ENCODE measurements at places on chromosomes 7 and 10.
A peak's percentile ranks its signal among the peaks of the same experiment; 100 is the strongest.

DNA sequence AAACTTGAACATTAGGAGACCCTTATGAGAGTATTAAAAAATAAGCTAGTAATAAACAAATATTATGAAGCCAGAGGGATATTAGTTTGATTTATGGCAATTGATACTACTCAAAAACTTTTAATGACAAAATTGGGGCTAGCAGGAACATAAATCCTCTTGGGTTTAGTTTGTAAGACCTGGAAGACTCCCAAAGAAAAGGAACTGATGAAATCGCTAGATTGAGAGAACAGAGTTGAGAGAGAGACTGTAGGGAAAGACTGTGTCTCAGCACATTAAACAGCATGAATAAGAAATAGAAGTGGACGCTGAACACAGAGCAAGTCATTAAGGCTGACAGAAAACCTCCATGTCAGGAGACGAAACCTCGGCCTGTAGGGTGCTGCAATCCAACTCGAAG, 56.4 kb downstream of the ICA1 start:
- no peak for DNase-seq

- DNase-seq = no peak
Observed at GRCh38 chr10:98368644-98369043, 46.3 kb downstream of the PYROXD2 start.

GRCh38 chr7:158587162-158588084, at the start of gene PTPRN2:
PTPRN2 (minus strand) TSS chr7:158587823.
- DNase-seq = peak; percentile 33

GRCh38 chr10:131779661-131780394, 121.0 kb upstream of the PPP2R2D start:
- DNase-seq = no peak

DNA sequence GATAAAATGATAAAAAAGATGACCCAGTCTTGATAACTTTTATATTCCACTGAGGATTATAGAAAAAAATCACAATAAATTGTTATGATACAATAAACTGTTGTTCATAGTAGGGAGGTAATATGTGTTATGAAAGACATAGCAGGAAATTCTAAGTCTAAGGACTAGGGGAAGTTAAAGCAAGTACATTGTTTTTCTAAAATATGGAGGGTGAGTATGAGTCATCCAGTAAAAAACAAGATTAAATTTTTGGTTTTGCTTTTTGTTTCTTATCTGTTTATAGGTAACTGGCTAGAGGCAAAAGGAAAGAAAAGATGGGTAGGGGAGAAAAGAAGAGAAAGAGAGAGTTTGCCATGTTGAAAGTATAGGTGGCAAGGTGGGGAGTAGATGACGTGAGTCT, 188.4 kb downstream of the POLR1F start:
- no peak for DNase-seq

- DNase-seq = no peak
Observed at GRCh38 chr10:114662646-114663217, 4.7 kb upstream of the ABLIM1 start.

DNA sequence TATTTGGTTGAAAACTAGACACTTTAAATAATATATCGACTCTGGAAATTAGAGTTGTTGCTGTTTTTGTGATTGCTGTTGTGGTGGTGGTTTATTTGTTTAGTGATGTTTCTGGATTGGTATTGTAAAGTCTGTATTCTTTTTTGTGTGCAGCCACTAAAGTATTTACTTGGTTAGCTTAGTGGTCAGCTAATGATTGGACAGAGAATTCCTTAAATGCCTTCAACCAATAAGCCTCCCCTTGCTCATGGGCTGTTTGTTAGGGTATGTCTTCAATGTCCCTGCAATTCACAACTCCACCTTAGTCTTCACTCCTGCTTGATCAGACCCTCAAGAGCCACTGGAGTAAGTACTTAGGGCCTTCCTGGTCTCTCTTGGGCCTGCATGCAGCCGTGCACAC, 71.0 kb downstream of the PAXIP1 start:
- no peak for DNase-seq

GRCh38 chr10:26449726-26450125, 11.6 kb downstream of the APBB1IP start:
- DNase-seq = no peak

GRCh38 chr7:116259871-116260440, 49.6 kb downstream of the TES start:
- DNase-seq = no peak

DNA sequence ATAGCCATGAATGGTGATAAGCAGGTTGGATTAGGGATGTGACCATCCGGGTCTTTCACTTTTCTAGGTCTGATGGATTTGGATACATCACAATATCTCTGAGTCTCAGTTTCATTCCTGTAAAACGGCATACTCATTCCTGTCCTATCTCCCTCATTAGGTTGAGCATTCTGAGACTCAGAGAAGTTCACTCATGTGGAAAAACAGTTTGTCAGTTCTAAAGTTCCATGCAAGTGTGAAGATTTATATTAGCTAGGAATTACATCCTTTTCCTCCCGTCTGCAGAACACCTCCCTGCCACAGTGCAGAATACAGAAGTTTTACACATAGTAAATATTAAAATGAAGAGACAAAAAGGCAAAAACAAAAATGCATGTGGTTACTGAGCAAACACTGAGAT, 94.2 kb upstream of the SLC25A13 start:
- no peak for DNase-seq

DNA sequence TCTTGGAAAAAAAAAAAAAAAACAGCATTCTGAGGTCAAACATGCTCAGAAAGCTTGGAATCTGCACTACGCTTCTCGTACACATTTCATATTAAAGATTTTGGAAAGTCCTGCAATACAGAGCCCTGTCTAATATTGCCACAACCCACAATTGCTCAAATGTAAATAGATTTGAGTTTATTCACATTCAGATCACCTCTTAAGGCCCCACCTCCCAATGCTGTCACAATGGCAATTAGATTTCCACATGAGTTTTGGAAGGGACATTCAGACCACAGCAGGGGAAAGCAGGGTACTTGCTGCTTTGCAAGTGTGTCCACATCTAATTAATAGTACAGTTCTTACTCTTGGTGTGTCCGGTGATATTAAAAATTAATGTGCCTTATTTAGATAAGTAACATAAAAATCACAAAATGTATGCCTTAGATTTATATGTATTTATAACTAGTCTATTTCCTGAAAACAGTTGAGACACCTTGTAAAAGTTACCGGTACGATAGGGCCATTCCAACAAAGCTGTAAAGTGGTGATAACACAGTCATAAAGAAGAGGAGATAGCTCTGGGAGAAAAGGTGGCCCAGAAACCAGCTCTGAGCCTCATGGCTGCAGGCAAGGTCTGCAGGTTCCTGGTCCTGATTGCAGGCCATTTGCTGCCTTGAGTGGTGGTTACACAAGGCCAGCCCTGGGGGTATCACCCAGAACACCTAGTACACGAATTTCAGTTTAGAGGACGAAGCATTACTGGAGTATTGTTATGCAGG, 27.9 kb downstream of the EGFR start:
- DNase-seq = no peak

- DNase-seq = no peak
Observed at GRCh38 chr10:81309041-81309552, 565.9 kb upstream of the NRG3 start.

DNA sequence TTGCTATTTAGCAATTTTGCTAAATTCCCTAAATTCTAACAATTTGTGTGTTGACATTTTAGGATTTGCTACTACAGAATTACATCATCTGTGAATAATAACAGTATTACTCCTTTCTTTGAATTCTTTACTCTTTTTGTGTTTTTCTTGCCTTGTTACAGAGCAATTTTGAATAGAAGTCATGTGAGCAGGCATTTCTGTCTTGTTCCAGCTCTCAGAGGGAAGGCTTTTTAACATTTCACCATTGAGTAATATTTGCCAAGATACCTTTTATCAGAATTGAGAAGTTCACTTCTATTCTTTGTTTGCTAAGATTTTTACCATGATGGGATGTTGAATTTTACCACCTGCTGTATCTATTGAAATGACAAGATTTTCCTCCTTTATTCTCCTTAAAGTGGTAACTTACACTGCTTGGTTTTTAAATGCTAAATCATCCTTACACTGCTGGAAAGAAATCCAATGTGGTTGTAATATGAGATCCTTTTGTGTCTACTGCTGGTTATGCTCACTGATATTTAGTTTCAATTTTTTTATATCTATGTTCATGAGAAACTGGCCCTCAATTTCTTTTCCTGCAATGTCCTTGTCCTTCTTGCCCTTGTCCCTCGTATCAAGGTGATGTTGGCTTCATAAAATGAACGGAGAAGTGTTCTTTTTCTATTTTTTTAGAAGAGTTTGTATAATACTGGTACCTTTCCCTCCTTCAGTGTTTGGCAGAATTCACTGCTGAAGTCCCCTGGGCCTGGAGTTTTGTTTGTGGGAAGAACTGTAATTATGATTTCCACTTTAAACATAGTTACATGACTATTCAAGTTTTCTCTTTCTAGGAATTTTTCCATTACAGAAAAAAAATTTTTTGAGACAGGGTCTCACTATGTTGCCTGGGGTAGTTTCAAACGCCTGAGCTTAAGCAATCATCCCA, 50.3 kb upstream of the ATP6V0A4 start:
- DNase-seq = no peak

DNA sequence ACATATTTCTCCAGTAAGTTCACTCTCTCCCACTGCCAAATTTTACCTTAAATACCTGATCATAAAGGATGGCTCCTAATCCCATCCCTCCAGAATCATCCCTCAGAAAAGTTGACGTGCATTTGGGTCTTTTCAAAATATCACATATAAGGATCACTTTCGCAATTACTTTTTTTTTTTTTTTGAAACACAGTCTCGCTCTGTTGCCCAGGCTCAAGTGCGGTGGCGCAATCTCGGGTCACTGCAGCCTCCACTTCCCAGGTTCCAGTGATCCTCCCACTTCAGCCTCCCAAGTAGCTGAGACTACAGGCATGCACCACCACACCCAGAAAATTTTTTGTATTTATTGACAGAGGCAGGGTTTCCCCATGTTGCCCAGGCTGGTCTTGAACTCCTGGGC, 17.4 kb downstream of the ZCWPW1 start:
- DNase-seq = no peak

DNA sequence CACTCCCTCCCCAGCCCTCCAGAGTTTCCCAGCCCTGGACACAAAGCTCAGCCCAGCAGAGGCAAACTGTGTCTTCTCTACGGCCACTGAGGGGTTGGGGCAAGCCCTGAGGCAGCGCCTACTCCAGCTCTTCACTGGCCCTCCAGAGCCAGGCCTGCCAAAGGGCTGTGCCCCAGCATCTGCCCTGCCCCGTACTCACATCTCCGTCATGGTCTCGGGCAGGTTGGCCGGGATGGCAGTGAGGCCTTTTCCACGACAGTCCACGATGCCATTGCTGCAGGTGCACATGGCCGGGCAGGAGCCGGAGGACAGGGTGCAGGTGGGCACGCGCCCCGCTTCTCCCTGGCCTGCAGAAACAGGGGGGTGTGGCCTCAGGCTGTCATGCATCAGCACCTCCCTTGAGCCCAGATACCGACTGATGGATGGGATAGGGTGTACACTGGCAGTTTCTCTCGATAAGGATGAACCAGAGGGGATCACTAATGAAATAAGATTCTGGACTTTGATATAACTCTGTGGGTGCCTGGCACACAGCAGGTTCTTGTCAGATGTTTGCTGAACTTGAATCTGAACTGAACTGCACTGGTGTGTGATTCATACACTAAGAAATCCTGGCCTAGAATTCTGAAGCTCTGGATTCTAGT, 125.2 kb downstream of the SLIT1 start:
- no peak for DNase-seq

DNA sequence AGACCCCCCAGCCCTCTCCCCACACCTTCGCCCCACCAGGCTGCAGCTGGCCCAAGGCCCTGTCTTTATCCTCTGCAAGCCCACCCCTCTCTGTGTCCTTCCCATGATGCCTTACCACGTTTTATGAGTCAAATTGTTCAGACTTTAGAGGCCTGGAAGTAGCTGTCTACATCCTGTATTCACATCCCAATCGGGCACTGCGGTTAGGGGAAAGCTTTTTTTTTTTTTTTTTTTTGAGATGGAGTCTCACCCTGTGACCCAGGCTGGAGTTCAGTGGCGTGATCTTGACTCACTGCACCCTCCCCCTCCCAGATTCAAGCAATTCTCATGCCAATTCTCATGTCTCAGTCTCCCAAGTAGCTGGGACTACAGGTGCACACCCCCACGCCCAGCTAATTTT, 121.5 kb upstream of the SH2B2 start:
- no peak for DNase-seq

DNA sequence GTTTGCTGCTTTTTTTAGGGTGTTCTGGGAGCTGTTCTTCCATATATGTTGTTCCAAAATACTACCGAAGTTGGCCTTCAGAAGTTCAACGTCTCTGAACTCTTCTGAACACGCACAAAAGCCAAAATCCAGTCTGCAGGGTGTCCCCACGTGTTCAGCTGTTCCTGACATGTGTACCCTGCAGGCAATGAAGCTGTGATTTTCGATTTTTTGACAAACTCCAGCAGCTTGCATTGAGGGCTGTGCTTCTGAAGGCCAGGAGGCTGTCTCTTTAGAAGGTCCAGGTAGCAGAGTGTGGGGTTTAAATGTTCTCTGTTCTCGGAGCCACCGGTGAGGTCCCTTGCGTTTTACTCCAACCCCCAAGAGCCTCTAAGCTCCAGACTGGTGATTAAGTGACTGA, 145.0 kb downstream of the PRPF18 start:
- no peak for DNase-seq

DNA sequence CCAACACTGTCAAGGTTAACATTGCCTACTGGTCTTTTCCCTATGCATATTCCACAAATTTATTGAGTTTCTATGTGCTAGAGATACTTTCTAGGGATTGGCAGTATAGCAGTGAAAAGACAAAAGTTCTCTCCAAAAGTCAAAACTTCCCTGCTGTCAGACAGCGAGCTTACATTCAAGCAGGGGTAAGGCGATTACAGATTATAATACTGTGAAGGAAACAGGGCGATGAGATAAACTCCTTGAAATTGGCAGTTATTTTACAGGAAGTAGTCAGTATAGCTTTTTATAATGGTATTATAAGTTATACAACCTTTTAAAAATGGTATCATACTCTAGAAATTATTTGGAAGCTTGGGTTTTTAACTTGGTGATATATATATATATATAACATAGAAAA, 9.9 kb downstream of the VPS50 start:
- no peak for DNase-seq

DNA sequence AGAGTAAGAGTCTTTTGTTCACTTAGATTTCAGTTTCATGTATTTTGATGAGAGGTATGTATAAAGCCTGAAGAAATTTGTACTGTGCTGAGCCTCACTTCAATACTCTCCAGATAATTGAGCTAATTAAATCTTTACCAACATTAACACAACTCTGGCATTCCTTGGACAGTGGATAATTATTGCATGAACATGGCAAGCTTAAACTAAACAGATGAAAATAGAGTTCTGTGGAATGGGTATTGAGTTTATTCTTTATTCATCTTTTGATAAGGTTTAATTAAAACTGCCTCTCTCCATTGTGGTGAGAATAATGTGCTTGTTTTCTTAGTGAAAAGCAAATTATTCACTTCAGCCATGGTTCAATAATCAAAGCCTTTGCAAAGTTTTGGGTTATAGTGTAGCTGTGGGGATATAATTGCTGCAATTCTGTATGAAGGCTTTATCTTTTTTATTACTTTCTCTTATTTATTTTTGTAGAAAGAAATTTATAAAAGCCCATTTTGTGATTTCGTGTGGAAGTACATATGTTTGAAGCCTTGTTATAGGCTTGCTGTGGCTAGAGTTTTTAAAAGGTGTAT, 126.4 kb upstream of the FZD1 start:
- no peak for DNase-seq

GRCh38 chr10:30431435-30431911, 2.5 kb upstream of the MAP3K8 start:
- DNase-seq = no peak

- DNase-seq = no peak
Observed at GRCh38 chr10:20481054-20481453, 416.1 kb downstream of the NEBL start.

Data from activated gamma-delta T cell treated with anti-CD3 and anti-CD28 coated beads, Interleukin-2, amount 50 U/mL, for 16 hours (primary cell).